SW 1271 (cell line): ENCODE measurements at places on chromosomes 2 and 18.

GRCh38 chr2:78992451-78992806, 33.1 kb upstream of the REG3G start:
- DNase-seq, result peak; percentile 15

DNA sequence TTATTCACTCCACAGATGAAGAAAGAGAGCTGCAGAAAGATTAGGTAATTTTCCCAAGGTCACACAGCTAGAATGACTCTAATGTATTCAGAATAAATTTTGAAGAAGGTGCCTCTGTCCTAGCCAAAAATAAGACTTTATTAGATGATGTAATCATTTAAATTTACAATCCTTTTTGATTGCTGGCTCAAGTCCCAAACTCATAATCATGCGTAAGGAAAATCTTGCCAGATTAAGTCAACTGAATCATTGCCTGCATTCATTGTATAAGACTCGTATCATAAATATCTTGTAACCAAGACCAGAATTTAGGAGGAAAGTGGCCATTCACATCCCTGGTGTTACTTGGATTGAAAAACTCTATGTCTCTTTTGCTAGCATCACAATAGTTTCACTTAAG, 53.1 kb upstream of the STK39 start:
- DNase-seq, result no peak

DNA sequence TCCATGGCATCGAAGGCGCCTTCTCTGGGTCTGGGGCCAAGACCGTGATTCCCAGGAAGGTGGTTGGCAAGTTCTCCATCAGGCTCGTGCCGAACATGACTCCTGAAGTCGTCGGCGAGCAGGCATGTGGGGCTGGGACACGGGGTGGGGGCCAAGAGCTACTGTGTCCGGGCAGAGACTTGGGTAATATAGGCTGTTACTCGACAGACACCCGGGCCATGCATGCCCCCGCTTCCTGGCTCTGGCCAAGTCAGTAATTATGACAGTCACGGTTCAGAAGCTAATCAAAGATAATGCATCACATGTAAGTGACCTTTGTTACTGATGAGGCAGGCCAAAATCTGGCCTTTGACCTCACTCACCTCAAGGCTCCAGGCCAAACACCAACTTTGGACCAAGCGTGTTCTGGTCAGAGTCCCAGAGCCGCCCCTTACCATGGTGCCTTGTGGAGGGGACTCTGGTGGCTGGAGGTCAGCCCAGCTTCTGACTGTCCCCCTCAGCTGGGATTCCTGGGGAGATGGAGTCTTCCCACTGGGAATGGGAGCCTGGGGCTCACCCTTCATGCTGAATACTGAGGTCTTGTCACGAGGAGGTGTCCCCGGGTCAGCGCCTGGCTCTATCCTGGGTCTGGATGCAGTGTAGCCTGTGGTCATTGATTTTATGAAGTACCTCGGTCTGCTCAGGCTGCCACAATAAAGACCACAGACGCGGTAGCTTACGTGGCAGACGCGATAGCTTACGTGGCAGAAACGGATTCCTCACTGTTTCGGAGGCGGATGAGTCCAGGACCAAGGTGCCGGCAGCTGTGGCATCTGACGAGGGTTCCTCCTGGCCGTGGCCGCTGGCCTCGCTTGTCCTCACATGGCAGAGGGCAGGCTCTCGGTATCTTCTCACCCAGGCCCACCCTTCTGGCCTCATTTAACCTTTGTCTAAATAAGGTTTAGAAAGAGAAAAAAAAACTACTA, 17.7 kb upstream of the CNDP1 start:
- no peak for DNase-seq

DNA sequence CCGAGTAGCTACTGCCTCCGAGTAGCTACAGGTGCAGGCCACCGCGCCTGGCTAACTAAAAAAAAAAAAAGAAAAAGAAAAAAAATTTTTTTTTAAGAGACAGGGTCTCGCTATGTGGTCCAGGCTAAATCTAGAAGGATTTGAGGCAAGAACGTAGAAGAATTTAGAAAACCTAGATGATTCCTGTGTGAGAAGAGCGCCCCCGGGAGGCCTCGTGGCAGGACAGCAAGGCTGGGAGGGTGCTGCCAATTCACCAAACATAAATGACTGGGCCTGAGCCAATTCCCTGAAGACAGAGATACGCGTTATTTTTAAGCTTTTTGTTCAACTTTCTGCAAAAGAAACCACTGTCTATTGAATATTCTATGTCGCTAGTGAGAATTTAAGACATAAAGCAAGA, 90.1 kb upstream of the TGFA start:
- DNase-seq, result peak; percentile 27

- no peak for DNase-seq
These were observed 11.6 kb upstream of the TAF1B start for GRCh38 chr2:9831670-9832069.

- no peak for DNase-seq
These were observed 153.0 kb upstream of the ITGA4 start for GRCh38 chr2:181304011-181304844.

DNA sequence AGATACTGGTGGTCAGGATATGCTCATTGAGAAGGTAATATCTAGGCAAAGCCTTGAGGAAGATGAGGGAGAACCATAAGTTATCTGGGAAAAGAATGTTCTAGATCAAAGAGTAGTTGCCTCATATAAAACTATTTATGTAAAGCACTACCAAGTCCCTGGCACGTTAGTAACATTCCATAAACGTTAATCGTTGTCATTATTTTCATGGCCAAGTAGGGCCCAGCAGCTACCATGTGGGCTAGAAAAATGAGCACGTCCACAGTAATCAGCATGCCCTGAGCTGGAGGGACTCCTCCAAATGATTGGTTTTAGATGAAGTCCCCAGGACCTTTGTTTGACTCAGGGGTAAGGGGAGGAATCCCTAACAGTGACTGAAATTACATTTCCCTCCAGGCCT, 32.7 kb upstream of the AFTPH start:
- no peak for DNase-seq

- no peak for DNase-seq
These were observed 61.8 kb upstream of the NARS1 start for GRCh38 chr18:57683470-57683869.

DNA sequence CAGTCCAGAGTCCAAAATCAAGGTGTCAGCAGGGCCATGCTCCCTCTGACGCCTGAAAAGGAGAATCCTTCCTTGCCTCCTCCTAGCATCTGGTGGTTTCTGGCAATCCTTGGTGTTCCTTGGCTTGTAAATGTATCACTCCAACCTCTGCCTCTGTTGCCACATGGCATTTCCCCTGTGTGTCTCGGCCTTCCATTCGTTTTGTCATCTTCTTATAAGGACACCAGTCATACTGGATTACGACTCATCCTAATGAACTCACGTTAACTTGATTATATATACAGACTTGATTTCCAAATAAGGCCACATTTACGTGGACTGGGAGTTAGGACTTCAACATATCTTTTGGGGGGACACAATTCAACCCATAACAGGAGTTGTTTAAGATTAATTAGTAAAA, 15.8 kb downstream of the PMAIP1 start:
- no peak for DNase-seq

DNA sequence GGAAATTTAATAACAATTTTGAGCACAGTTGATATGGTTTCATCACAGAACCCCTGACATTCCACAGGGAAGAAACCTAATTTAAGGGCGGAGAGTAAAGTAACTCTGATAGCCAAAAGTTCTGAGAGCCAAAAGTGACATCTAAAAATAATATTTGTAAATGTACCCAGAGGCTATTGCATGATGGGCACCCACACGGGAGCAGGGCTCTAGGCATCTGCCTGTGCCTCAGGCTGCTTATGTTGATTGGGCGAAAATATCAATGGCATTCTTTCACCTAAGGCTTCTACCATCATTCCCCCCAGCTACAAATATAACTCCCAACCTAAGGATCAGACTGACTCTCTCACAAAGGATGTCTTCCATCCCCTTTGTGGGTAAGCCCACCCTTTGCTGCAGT, 54.1 kb upstream of the PTPRM start:
- DNase-seq, result no peak

- no peak for DNase-seq
These were observed 921.7 kb downstream of the DPP10 start for GRCh38 chr2:115364093-115364492.

DNA sequence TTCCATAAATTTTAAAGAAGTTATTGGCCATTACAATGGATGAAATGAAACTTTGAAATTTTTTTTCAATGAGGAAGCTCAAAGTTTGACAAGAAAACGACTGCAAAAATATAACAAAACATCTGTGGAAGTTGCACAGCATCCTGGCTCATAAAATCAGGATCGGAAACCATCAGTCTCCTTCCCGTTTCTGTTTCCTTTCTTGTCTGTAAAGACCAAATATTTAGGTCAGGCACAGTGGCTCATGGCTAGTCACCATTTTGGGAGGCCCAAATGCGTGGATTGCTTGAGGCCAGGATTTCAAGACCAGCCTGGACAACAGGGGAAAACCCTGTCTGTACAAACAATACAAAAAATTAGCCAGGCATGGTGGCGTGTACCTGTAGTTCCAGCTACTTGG, 27.6 kb upstream of the SSB start:
- DNase-seq, result no peak

- DNase-seq, result no peak
These were observed 131.5 kb downstream of the RTN4 start for GRCh38 chr2:54918647-54919280.

GRCh38 chr18:78525366-78526111, 454.1 kb upstream of the SALL3 start:
- no peak for DNase-seq

DNA sequence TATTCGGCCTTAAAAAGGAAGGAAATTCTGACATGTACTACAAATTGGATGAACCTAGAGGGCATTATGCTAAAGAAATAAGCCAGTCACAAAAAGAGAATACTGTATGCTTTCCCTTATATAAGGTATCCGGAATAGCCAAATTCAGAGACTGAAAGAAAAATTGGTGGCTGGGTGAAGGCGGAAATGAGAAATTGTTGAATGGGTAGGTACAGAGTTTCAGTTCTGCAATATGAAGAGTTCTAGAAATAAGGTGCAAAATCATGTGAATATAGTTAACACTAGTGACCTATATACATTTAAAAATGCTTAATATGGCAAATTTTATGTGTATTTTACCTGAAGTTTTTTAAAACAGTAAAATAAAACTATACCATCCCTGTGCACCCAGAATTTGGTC, 43.1 kb downstream of the RMP24 start:
- DNase-seq, result no peak

DNA sequence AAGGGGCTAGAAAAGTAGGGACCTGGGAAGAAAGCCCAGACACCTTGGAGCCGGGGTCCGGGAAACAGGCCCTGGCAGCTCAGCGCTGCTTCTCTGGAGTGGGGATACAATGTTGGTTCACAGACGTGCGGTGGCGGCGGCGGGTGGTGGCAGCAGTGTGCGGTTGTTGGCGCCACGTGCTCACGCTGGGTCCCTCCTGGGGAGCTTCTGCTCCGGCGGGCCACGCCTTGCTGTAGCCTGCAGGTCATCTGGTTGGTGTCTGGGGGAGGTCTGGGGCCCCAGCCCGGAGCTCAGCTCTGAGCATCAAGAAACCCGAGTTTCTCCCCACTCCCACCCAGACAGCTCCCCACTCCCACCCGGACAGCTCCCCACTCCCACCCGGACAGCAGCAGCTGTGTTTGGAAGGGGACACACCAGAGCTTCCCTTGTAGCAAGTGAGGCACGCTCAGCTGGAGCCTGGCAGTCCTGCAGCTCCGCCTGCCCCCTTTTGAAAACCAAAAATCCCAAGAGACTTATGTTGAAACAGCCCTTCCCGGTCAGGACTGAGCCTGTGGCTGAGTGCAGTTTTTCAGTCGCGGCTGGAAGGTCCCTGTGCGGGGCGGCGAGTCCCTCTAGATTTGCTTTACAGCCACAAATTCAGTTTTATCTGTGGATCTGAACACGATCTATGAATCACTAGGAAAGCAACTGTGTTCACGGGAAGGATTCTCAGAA, 46.9 kb downstream of the NFATC1 start:
- no peak for DNase-seq

DNA sequence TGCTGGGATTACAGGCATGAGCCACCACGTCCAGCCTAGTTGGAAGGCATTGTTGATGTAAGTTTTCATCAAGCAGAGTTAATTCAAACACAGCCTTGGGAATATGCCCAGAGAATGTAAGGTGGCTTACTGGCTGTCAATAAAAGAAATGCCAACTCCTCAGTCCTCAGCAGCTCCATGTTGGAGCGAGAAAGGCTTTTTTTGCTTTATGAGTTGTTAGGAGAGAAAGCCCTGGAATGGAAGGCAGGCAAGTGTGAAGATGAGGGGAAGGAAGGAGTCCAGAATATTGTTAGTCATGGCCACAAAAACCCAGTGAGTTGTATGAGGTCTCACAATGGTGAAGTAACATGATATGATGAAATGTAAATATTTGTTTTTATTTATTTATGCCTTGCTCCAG, 57.1 kb downstream of the MAP4K4 start:
- no peak for DNase-seq

DNA sequence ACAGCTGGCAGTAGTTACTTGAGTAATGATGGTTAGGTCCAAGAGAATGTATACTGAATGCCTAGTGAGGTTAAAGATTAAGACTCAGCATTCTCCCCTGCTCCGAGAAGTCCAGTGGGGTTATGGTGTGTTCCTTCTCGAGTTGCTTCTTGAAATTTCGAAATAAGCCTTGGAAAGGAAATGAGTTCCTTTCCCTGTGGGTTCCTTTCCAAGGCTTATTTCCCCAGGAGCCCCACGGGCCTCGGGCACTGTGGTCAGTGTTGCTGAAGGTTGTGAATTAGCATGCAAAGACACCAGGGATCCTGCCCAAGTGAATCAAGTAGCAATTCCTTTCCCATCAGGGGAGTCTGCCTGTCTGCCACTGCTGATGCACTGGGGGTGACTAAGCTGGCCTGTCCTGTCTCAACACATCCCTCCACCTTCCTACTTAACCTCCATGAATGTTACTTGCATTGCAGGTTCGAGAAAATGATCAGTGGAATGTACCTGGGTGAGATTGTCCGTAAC, 53.6 kb downstream of the HK2 start:
- no peak for DNase-seq

- DNase-seq, result no peak
These were observed 1184.0 kb upstream of the GYPC start for GRCh38 chr2:125471963-125472362.

DNA sequence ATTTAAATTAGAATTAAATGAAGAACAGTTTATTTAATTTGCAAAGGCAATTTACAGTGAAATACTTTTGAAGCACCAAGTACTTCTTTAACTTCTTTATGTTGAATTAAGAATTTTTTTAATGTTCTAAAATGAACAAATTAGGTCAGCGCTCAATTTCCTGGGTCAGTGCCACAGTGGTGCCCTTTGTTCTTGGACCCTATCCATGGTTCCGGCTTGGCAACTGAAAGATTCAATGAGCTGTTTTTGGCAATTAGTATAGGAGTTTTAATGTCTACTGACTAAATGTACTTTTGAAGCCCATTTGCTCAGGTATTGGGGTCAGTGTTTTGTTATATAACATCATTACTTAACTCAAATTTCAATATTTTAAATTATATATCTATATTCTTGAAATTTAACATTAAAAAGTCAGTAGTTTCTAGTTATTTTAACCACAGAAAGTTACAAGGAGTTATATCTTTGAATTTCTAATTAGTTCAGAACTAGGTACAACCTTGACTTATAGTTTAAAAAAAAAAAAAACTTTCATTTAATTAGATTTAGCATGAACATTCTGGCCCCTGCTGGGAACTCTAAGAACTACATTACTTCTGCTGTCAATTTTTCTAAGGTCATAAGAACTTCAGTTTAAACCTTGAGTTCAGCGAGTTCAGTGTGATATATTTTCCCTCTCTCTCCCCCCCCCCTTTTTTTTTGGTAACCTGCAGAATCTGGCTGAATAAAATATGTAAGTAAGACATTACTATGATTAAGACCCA, 7.6 kb upstream of the MSTN start:
- DNase-seq, result peak; percentile 77
